Activated T-helper 9 cell treated with anti-CD3 and anti-CD28 coated beads, Interleukin-2, amount 50 U/mL, for 16 hours (primary cell): ENCODE measurements at places on chromosomes 3 and 15.

- DNase-seq: no peak
Observed at GRCh38 chr3:173958805-173959204, 561.3 kb downstream of the NLGN1 start.

GRCh38 chr3:119660474-119661440 lies at the start of gene POPDC2:
Gene POPDC2 (minus strand): TSS chr3:119660589. CDS start chr3:119660423, 166 bp downstream.
- no peak for DNase-seq

DNA sequence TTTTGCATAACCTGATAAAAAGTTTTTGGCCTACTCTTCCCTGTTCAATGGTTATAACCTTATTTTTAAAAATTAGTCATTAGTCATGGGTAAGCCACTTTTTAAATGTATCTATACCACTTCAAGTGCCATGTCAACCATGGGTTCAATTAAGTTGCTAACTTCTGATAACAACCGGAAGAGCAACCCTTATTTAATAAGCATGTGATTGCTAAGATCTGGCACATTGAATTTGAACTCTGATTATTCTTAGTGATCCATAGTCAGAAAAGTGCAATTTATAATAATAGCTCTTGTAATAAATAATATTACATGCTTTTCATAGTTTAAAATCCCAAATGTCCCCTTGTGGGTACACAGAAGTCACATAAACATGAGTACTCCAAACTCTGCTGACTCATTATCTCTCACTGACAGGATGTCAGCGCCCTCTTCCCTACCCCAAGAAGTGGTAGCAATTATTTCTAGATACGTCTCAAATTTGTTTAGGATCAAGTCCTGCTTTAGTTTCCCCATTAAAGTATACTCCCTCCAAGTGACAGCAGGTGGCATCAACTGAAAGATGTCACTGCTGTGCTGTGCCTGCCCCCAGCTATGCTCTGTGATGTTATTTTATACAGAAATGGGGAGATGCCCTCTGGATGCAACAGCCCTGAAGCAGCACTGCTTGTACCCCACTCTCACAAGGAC lies 18.6 kb downstream of the SAMD7 start:
- DNase-seq: no peak

DNA sequence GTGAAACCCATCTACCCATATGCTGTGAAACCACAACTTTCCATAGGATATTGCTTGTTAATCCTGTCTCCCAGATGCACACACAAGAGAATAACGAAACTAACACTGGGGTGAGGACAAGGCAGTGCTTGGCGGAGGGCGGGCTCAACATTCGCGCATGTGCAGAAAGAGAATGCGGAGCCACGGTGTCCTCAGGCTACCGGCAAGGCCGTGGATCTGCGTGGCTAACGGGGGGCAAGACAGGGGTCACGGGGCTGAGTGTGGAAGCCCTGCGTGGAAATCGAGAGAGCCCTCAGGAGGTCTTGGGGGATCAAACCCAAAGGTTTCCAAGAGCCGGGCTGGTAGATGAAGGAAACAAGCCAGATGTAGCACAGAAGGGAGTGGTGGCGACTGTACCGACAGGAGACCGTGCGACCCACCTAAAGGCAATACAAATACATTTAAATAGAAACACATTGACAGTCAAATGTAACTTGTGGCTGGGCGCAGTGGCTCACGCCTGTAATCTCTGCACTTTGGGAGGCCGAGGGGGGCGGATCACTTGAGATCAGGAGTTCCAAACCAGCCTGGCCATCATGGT lies 48.5 kb upstream of the TRA2B start:
- DNase-seq: no peak

DNA sequence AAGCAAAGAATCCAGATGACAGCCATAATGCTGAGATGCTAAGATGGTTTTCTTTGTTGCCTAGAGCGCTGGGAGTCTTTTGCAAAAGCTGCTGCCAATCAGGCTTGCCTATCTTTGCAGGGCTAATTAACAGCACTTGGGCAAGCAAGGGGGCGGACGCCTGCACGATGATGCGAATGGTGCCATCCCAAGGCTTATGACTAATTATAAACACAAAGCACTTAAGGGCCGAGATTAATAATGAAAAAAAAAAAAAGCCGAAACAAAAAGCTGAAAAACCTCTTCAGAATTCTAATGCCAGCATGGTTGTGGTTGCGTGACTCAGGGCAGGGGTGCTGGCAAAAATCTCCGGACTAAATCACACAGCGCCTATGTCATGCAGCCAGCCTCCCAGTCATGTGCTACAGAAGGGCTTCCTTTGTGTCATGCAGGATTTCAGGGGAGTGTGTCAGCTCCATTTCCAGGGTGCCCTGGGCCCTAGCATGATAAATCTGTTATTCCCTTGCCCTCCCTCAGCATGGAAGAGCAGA lies 185.0 kb upstream of the ANKRD28 start:
- DNase-seq: no peak

GRCh38 chr3:39205131-39205530 lies 12.7 kb upstream of the XIRP1 start:
- DNase-seq: no peak

DNA sequence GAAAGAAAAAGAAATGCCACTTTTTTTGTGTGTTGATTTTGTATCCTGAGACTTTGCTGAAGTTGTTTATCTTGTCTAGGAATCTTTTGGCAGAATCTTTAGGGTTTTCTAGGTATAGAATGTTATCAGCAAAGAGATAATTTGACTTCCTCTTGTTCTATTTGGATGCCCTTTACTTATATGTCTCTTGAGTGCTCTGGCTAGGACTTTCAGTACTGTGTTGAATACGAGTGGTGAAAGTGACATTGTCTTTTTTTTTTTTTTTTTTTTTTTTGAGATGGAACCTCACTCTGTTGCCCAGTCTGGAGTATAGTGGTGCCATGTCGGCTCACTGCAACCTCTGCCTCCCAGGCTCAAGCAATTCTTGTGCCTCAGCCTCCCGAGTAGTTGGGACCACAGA lies 64.7 kb upstream of the NPHP3 start:
- DNase-seq: no peak

- no peak for DNase-seq
Observed at GRCh38 chr3:67765575-67765974, 111.2 kb upstream of the SUCLG2 start.

- DNase-seq: no peak
Observed at GRCh38 chr3:132231633-132232032, 85.6 kb upstream of the ACP3 start.

- DNase-seq: no peak
Observed at GRCh38 chr15:24986653-24987052, 31.9 kb downstream of the SNRPN start.

DNA sequence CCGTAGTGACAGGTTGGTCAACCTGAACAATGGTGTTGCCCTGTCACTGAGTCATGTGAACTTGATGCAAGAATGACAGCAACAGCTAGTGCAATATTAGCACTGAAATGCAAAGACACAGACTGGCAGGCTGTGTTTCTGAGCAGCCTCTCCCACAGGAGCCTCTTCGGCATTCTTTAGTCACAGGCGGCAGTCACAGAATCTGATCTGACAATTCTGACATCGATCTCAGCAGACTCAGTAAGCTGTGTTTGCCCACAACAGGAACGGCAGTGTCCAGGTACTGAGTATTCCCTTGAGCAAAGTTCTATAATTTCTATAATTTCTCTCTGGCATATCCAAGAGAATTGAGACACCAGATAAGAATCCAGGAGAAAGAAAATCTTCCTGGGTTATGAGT lies 776.8 kb downstream of the GRM7 start:
- no peak for DNase-seq

- DNase-seq: no peak
Observed at GRCh38 chr15:45734260-45734711, 99.5 kb downstream of the SQOR start.

DNA sequence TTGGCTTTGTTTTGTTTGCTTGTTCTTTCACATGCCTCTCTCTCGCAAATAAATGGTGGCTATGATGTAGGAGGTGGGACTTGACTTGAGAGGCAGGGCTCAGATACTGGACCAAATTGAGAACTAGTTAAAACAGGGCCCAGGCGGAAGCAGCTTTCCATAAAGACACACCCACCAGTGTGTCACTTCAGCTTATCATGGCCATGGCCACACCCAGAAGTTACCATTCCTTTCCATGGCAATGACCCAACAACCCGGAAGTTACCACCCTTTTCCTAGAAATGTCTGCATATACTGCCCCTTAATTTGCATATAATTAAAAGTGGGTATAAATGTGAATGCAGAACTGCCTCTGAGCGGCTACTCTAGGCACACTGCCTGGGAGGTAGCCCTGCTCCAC lies 62.6 kb upstream of the CNTN4 start:
- DNase-seq: no peak

DNA sequence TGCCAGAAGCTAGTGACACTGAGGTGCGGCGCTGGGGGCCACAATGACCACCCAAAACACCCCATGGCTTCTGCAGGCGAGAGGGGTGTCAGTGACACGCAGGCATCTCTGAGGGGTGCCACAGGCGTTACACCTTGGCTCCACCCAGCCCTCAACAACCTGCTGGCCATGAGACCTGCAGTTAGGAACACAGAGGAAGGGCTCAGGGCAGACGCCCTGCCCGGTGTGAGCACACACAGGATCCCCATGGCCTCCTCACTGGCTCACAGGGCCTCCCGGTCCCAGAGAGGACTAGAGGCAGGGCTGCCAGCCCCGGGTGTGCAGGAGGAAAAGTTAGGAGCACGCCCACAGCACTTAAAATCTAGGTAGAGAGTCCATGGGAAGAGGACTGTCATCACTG lies 35.1 kb downstream of the CYFIP1 start:
- no peak for DNase-seq

DNA sequence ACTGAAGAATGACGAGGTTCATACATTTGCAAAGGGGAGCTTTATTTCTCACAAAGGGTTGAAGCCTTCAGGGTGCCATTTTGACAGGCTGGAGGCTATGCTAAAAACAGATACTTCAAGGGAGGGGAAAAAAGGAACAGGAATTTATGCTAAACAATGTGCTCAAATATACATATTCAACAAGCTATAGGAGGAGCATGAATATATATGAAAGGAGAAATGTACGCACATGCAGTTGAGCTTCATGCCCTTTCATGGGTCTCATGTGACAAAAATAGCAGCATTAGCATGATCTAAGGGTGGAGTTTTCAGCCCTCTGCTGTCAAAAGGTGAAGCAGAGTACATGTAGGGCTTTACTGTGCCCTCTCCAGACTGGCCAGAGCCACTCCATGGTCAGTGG lies 44.3 kb upstream of the FSIP1 start:
- DNase-seq: no peak

- peak; percentile 49 for DNase-seq
Observed at GRCh38 chr15:45454814-45455213, 67.7 kb downstream of the SLC30A4 start.

DNA sequence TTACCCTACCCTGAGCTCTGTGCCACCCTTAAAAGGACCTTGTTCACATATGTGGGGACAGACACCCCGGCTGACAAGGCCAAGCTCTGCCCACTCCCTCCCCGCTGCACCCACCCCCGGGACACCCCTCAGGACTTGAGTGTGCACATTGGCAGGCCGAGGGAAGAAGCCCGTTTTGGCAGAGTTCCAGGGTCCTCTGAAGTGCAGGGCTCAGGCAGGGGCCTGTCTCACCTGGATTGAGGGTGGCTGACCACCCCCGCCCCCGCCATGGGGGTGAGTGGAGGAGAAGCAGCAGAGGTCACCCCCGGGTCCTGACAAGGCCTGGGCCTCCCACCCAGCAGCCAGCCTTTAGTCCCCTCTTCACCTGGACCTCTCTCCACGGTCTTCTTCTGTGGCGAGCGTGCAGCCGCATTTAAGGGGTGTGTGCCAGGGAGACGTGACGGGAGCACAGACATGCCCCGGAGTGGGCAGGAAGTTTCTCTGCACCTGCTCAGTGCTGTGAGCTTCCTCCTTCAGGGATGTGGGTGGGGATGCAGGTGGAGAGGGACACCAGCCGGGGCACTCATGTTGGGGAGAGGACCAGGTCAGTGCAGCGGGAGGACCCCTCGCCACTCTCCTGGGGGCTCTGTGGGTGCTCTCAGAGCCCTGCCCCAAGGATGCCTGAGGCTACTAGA lies 50.7 kb downstream of the LINGO1 start:
- DNase-seq: no peak

DNA sequence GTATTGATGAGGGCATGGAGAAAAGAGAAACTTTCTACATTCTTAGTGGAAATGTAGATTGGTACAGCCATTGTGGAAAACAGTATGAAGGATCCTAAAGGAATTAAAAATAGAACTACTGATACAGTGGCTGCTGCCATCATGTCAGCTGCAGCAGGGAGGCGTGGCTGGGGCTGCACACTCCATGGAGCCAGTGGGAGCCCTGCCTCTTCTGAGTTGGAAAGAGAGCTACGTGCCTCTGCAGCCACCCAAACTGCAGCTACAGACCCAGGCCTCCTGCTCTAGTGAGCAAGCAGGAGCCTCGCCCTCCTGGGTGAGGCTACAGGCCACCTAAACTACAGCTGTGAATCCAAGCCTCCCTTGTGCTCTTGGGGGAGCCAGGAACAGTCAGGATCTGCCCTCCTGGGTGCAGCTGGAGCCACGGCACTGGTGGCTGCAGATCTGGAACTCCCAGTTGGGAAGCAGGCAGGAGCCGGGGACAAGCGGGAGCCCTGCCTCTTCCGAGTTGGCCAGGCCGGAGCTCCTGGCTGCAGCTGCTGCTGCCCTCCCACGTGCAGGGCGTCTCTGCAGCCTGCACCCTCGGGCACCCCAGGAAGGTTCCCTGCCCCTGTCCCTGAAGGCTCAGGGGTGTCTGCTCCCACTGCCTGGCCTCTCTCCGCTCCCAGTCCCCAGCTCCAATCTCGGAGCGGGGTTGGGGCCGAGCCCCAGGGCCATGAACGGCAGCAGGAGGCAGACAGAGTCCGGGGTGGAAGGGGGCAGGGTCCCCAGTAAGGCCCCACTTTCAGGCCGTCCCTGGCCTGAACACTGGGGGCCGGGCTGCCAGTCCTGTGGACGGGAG lies 64.5 kb downstream of the THBS1 start:
- DNase-seq: no peak

DNA sequence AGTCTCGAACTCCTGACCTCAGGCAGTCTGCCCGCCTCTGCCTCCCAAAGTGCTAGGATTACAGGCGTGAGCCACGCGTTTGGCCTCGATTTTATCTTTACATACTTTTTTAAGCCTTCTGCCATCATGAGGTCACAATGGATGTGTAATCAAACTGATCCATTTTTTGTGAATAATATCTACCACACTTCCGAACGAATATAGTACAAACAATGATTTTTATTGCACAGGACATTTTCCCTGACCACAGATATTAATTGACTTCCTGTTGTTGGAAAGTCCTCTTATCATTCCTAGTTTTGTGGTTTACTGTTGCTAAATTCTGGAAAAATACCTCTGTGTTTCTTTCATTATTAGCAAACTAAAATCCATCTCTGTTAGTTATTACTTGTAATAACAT lies 68.9 kb downstream of the MINDY2 start:
- no peak for DNase-seq

DNA sequence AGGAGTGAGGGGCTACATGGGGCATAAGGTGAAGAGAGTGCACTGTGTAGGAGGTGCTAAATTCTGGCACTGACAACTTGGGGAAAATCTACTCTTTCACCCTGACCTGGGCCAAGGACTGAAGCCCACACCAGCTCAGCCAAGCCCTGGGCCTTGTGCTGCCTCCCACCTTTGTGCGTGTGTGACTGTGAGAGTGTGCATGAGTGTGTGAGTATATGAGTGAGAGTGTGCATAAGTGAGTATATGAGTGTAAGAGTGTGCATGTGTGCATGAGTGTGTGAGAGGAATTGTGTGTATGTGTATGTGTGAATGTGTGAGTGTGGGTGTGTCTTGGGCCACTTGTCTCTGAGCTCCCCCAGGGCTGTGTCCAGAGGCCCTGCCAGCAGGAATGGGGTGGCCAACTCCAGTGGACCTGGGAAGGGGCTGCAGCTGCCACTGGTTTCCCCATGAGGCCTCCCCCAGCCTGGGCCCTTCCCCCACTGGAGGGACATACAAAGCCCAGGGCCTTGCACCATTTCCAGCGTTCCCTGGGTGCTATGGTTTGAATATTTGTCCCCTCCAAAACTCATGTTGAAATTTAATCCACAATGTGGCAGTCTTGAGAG lies 15.2 kb downstream of the C3orf22 start:
- no peak for DNase-seq
